D341Med (cell line): ENCODE measurements at places on chromosomes 7 and 10.
A peak's percentile ranks its signal among the peaks of the same experiment; 100 is the strongest.

- no peak for DNase-seq
These were observed 19.8 kb downstream of the DNAJB12 start for GRCh38 chr10:72334825-72335393.

GRCh38 chr10:66457629-66458028 lies 468.2 kb upstream of the LRRTM3 start:
- DNase-seq, result peak; percentile 14

DNA sequence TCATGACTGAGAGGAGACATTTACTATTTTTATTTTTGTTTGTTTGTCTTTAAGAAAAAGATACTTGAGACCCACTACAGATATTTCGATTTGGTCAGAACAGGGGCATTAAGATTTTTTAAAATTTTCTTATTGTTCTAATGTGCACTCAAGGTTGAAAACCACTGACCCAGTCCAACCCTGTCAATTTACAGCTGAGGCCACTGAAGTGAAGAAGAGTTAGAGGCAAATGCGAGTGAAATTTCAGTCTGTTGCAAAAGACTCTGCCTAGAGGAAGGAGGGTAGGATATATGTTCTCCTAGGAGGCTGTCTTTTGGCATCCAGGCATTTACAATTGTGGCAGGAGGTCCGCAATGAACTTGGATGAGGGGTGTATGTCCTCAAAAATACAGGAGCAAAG lies 396.3 kb downstream of the RPS24 start:
- DNase-seq, result no peak

GRCh38 chr10:101142533-101143344 lies 11.6 kb downstream of the TLX1 start:
- DNase-seq, result no peak

DNA sequence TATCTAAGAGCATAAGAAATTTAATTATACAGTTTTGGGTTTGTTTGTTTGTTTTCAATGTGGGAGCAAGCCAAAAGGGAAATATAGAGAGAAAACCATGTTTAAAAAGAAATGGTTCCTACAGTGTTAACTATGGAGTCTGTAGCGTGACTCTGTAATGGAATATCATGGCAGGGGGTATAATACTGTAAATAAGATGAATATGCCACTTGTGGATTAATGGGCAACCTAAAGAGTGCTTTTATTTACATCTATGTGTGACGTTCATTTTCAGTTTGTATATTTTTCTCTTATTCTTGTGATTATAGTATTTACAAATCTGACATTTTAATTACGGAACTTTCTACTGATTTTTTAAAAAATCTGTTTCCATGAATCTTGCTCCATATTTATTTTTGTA lies 95.9 kb downstream of the POLL start:
- DNase-seq, result no peak

DNA sequence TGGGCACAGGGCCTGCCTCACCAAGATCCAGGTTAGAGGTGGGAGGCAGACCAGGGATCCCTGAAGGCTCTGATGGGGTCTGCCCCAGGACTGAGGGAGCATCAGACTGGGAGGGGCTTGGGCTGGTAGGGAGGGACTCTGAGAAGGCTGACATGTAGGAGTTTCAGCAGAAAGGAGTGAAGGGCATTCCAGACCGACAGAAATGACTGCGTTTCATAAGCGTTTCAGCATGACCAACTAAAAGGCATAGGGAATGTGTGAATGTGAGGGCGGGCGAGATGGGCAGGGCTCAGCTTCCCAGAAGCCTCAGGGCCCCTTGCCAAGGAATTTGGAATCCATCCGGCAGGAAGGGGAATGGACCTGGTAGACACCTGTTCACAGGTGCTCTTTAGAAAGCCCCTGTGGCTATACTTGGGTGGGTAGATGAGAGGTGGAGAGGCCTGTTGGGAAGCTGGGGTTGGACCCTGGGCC lies 24.9 kb upstream of the SLC29A3 start:
- DNase-seq, result no peak

GRCh38 chr10:102676534-102677315 lies 32.4 kb downstream of the TRIM8 start:
- DNase-seq, result no peak

DNA sequence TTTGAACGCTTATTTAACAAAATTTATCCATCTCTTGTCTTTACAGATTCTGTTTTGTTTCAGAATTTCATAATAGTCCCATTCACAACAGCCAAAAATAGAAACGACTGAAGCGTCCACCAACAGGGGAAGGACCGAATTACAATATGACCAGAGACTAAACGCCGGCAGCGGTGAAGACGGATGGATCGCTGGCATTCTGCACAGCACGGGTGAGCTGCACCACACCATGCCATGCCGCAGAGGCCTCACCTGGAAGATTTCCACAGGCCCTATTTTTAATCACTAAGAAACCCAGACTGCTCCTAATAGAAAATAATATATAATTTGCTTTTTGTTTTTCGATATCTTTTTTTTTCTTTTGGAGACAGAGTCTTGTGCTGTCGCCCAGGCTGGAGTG lies 91.0 kb downstream of the ELFN1 start:
- DNase-seq, result no peak

GRCh38 chr10:132946311-132946710 lies 3.9 kb upstream of the CFAP46 start:
- no peak for DNase-seq

- no peak for DNase-seq
These were observed 1.2 kb downstream of the PARP12 start for GRCh38 chr7:140061607-140061930.

DNA sequence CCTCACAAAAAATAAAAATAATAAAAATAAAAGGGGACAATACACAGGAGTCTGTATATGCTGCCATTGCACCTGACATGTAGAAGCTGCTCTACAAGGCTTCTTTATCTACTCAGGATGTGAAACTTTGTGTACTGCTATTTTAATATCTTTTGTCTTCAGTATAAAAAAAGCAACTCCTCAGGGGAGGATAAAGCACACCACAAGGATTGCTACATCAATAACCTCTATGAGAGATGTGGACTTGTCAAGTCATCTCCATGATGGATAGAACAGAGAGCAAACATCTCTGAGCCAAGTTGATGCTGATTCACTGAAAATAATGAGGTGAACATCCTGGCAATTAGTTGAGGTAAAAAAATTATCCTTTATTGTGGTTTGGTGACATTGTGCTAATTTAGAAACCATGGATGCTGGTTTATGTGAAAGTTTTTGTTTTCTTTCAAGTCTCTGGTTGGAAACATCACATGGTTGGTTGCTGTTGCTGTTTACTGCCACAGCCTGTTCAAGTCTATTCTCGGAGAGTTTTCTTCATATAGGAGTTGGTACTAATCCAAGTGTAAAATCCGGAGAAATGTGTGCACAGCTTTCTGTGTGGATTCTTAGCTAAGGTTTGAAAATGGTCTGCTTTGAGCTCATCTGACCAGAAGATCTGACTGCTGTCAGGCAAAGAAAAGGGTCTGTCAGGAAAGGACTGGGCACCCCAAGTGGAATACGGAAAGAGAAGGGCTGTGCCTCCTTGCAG lies 1.5 kb upstream of the HECW1 start:
- DNase-seq, result no peak

DNA sequence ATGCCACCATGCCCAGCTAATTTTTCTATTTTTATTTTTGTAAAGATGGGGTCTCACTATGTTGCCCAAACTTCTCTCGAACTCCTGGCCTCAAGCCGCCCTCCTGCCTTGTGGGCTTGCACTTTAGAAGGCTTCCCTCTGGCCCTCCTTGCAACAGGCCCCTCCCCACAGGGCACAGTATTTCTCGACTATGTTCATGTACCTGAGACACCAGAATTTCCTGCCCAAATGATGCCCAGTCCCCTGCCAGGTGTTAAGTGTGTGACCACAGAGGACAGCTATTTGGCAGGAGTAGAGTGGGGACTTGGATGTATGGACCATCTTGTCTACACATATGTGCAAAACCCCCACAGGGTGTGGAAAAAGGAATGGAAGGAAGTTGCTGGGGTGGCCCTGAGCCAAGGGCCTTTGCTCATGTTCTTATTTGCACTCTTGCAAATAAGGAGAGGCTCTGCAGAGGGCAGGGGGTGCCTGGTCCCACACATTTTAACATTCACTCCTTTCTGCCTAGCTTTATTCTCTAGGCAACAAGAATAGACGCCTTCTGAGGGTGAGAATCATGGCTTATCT lies 168.4 kb upstream of the PODXL start:
- no peak for DNase-seq

DNA sequence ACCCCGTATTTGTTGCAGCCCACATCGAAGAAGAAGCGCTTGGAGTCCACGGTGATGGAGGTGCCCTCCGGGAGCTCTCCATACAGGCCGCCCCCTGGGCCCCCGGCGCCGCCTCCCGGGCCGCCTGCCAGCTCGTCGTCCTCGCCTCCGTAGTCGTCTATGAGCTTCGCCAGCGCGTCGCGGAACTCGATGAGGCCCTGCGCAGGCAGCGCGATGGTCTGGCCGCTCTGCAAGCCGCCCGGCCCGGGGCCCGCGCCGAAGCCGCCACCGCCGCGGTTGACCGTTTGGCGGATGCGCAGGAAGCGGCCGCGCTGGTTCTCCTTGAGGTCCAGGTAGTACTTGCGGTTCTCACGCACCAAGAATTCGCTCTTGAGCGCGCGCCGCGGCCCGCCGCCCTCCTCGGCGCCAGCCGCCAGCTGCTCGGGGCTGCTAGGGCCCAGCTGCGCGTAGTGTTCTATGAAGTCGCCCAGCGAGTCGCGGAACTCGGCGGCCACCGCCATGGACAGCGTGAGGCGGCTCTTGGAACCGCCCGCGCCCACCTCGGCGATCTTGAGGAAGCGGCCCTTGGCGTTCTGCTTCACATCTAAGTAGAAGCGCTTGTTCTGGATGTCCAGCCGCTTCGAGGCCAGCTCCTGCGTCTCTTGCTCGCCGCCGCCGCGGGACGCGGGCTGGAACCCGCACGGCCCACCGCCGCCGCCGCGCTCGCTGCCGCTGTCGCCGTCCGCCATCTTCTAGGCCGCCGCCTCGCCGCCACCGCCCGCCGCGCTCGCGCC lies 523 bp downstream of the PURB start:
- DNase-seq, result peak; percentile 72

DNA sequence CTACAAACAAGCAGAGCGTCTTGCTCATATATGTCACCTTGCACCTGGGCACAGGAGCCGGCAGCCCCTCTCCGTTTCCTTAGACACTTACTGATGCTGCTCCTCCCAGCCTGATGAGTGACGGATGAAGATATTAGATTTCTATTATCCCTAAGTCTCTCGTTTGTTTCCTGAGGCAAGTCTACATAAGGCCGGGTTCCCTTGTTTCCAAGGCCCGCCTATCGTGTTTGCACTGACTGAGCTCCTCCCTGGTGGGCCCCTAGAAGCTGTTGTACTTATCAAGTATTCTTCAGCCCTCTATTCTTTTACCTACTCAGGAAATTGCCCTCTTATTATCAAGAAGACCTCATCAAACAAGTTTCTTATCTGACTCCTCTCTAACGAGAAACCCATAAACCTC lies 18.5 kb downstream of the SH3PXD2A start:
- DNase-seq, result no peak

DNA sequence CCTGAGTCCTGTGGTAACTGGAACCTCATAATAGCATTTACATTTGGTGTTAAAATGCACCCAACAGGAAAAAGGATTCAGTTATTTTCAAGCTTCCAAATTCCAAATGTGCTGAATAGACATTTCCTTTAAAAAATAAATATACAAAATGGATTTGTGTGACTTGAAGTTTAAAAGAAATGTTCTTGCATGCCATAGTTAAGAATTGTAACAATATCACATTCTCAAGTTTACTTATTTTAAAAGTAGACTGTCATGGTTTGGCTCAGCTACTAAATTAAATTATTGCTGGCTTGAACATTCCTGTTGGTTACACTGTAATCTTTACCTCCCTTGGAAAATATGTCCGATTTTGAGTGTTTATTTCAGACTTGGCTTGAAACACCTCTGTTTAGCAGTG lies 31.5 kb downstream of the BICC1 start:
- no peak for DNase-seq

GRCh38 chr7:771234-772004 lies 44.3 kb upstream of the PRKAR1B start:
- no peak for DNase-seq

- no peak for DNase-seq
These were observed 10.0 kb downstream of the KLF6 start for GRCh38 chr10:3774814-3775695.

DNA sequence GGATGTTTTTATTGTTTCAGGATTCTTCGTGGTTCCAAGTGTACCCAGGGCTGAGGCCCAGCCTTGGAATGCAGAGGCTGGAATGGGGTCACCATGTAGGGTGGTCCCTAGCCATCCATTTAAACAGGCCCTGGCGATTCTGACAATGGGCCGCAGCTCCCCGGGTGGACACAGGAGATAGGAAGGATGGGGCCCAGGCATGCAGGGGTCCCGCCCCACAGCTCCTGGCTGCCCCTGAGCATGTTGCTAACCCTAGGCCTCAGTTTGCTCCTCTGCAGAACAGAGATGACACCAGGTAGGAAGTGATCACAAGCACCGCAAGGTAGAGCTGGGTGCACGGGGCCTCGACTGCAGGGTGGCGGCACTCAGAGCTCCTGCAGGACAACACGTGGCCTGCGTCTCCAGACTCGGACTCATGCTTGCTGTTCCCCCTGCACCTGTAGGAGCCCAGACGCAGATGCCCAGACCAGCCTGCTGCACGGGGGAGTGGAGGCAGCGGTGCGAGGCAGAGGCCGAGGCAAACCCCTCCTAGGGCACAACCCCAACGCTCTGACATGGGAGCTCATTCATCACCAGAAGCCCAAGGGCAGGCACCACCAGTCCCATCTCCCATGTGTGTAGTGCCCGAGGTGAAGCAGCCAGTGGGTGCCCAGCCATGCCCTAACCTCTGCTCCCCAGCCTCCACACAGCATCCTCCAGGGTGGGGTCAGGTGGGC lies 25.5 kb downstream of the VIPR2 start:
- no peak for DNase-seq
